ENCODE measurements at places on chromosomes 5 and 9.

DNA sequence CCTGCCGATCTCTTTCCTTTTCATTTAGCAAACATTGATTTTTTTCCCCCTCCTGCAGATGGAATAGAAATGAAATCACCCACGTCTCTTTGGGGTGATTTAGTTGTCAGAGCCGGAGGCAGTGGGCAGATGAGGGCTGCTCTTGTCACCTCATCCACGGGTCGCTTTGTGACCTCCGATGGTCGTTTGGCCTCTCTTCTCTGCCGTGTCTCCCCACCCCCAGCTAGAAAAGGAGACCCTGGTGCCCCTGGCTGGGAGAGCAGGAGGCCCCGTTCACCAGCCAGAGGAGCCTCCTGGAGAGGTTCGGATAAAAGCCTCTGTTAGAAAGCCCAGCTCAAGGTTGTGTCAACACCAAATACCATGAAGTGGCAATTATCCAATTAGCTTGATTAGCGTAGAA lies 21.6 kb upstream of the RXRA start:
- no peak for DNase-seq

GRCh38 chr5:125134216-125135081 lies 388.0 kb upstream of the ZNF608 start:
- DNase-seq, result no peak

DNA sequence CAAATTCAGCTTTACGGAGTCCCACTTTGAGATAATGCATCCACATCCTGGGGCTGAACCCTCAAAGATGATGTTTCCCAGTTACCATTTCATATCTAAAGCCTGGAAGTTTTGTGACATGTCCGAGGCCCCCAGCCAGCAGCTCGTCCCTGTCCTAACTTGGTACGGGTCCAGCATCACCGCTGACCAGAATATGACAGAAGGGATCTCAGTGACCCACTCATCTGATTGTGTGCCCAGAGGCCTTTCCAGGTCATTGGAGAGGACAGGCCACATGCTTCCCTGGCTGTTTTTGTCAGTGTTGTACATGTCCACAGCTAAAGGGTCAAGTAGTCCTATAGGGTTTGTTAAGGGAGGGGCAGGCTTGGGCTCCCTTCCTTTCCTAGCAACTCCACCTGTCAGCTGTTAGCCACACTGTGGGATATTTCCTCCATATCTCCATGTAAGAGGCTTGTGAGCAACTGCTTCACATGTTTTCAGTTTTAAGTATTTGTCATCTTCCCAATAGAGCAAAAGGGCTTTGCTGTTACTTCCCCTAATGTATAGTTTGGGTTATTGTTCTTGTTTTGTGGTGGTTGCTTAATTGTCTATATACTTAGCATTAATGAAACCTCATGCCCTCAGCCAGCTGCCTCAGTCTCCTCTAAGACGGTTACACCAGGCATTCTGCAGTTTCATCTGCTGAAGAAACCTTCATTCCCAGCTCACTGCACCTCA lies 33.4 kb downstream of the SECISBP2 start:
- DNase-seq, result no peak

GRCh38 chr5:68593211-68593671 lies 377.7 kb downstream of the PIK3R1 start:
- DNase-seq, result no peak

GRCh38 chr9:118401546-118401945 lies 697.3 kb downstream of the TLR4 start:
- no peak for DNase-seq

GRCh38 chr9:108049026-108049607 lies 559.5 kb upstream of the KLF4 start:
- no peak for DNase-seq

- no peak for DNase-seq
Measured at GRCh38 chr9:80382211-80382891, 810.6 kb downstream of the TLE4 start.

- DNase-seq, result peak; percentile 83
Measured at GRCh38 chr9:37801287-37801850, 772 bp downstream of the DCAF10 start.

GRCh38 chr9:10050016-10050415 lies 562.8 kb downstream of the PTPRD start:
- peak; percentile 14 for DNase-seq

DNA sequence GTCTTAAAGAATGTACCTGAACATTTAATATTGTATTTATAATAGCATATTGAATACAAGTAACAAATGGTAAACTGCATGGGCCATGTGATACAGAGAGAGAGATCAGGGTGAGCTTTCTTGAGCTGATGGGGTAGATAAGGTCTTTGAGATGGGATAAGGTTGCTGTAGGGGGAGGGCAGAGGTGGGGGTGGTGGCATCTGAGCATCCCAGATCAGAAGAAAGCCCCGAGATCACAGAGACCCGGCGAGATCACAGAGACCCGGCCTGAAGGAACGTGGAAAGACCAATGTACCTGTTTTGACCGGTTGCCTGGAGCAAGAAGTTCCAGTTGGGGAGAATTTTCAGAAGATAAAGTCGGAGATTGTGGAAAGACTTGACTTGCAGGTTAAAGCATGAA lies 6.6 kb downstream of the SMARCA2 start:
- no peak for DNase-seq

- DNase-seq, result no peak
Measured at GRCh38 chr5:151449297-151449696, 1.9 kb downstream of the SLC36A1 start.

DNA sequence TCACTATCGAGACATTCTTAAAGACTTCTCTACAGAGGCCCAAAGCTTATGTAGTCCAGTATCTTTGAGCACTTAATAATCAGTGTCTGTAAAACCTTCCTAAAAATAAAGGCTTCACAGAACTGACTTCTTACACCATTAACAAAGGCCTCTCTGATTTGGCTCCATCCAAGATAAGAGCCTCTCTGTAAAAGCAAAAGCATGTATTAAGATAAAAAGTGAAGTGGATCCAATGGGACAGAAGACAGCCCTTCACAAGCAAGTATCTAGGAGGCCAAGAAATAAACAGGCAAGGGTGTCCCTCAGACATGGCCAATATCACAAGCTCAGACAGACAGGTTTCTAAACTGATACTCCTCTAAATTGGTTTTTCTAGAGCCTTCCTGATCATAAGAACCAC lies 11.9 kb downstream of the LHFPL2 start:
- no peak for DNase-seq

- DNase-seq, result peak; percentile 40
Measured at GRCh38 chr5:68456756-68457217, 241.2 kb downstream of the PIK3R1 start.

- peak; percentile 26 for DNase-seq
Measured at GRCh38 chr9:105475302-105475701, 27.5 kb downstream of the FSD1L start.

DNA sequence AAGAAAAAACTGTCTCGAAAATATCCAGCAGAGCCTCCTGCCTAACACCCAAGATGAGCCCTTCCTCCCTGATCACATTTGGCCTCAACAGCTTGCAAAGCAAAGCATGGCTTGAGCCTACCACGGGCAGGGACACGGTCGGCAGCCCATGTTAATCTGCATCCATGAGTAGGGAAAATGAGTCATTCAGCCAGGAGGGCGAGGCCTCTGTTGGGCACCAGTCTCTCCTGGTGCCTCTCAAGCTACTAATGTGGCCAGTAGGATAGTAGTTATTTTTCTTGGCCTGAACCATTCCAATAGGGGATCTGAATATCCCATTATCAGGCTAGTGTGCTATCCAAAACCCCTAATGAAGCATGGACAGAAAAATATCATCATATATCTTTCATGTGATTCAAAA lies 43.0 kb upstream of the SHB start:
- DNase-seq, result no peak
